ENCODE measurements at places on chromosomes 7 and 10.

GRCh38 chr7:5001003-5001402 lies 42.0 kb upstream of the MMD2 start:
- no peak for DNase-seq

- DNase-seq, result no peak
Measured at GRCh38 chr7:36276428-36277248, 113.0 kb upstream of the ANLN start.

GRCh38 chr10:116417821-116418220 lies 9.8 kb upstream of the PNLIPRP3 start:
- DNase-seq, result no peak

- DNase-seq, result no peak
Measured at GRCh38 chr7:81562581-81562980, 207.3 kb downstream of the HGF start.

- peak; percentile 41 for DNase-seq
Measured at GRCh38 chr7:100435401-100436304, 644 bp downstream of the PPP1R35 start.

- DNase-seq, result no peak
Measured at GRCh38 chr7:148929176-148929575, 45.1 kb upstream of the EZH2 start.

- DNase-seq, result no peak
Measured at GRCh38 chr10:101536800-101537199, 51.3 kb downstream of the POLL start.

DNA sequence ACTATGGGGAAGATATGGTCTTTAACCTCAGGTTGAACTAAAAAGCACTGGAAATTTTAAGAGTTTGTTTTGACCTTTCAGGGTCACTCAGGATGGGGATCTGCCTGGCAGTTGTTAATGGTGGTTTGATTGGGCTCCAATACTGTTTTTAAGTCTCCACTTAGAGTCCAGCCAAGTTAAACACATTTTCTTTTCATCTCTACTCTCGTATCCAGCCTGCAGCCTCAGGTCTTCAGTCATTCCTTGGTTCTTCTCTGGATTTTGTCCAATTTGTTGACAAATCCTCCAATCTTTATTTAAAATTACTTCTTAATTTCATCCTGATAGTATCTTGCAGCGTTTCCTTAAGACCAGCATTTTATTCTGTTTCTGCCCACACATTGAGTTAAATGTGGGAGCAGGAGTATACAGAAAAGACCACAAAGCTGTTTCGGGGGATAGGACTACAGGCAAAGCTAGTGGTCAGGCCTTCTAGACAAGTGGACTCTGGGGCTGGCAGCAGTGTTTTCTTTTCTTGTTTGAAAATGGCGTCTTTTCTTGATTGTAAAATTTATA lies 133.2 kb upstream of the INHBA start:
- no peak for DNase-seq

DNA sequence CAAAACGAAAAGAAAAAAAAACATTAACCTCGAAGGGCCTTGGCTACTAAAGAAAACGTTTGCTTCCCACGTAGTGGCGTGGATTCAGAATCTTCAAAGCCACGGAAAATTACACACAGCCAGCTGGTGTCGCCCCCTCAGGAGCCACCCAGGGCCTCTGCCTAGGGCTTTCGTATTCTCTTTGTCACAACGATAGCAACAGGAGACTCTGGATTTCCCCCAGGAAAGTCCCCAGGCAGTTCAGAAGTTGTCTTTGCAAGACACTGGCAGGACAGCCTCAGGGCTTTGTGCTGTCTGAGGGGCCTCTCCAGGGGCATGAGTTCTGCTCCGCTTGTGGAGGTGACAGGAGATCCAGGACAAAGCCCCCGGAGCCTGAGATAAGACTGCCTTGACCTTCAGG lies 150.2 kb upstream of the INSYN2A start:
- peak; percentile 3 for DNase-seq

DNA sequence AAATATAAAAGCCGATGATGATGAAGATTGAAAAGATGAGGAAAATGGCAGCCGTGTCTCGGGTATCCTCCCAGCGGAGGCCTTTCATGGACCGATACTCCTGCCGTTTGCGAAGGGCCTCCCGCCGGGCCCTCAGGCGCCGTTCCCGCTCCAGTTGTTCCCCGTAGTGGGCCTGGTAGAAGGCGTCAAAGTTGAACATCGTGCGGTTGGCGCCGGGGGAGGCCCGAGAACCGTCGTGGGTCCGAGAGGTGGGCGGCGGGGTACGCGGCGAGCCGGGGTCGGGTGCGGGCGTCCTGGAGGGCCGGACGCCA lies 553 bp downstream of the DNAJC30 start:
- no peak for DNase-seq

All from stimulated activated CD4-positive, alpha-beta T cell treated with anti-CD3 and anti-CD28 coated beads, Interleukin-15, amount 100 ng/mL, for 48 hours (primary cell).